Skeletal muscle tissue (tissue), 5 donors: ENCODE measurements at places on chromosomes 6 and 20. TPM values are rescaled to one million over a fixed set of nuclear protein-coding genes. Genes with fewer than 3 reads are reported as not detected.

TREML2 gene
- under 0.01 TPM for total RNA-seq

KIF25 gene
- total RNA-seq = not detected

CD40 gene
- 3.7 TPM for total RNA-seq

TSBP1 gene
- not detected for total RNA-seq

CD83 gene
- total RNA-seq = 13.6 TPM

WFDC2 gene
- not detected for total RNA-seq

TBX18 gene
- 22.4 TPM for total RNA-seq

THEMIS gene
- under 0.01 TPM for total RNA-seq

PBOV1 gene
- total RNA-seq = not detected

CD164 gene
- total RNA-seq = 160 TPM

FIG4 gene
- 21.9 TPM for total RNA-seq
